ENCODE measurements at places on chromosomes 6 and 20.
A peak's percentile ranks its signal among the peaks of the same experiment; 100 is the strongest.

GRCh38 chr20:40741507-40742106 is 52.6 kb upstream of the MAFB start:
- DNase-seq: peak; percentile 15

- DNase-seq: no peak
These were observed 16.1 kb downstream of the UCKL1 start for GRCh38 chr20:63940071-63940471.

DNA sequence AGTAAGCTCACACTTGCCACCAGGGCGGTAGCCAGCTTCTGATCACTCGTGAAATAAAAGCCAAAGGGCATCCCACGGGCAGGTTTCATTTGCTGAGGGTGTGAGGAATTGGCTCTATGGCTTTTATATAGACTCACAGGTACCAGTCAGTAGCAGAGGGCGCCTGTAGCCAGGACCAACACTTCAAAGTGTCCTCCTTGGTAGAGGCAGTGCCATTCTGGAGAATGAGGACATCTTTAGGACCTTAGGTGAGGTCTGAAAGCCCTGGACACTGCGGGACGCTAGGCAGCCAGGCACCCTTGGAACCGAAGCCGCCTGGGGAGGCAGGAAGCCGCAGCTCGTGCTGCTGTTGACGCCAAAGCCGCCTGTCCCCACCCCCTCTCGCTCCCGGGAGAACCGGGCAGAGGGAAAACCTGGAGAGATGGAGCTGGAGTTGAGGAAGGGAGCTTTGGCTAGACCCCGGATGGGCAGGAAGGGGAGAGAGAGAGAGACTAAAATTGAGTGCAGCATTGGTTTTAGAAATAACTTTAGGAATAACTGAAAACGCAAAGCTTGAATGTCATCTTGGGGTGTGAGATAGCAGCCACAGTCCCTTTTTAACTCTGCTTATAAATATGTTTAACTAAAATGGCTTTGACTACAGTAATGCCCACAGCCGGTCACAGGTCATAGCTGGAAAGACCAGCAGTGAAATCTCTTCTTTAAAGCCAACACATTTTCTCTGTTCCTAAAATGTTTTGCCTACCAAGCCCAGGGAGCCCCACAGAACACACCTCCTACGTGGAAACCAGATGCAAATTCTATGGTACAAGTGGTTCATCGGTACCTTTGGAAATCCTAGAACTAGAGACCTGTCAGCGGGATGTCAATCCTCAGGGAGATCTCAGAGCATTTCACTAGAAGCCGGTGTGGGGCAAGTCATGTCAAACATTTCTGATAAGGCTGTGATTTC is 128.5 kb upstream of the CDYL start:
- DNase-seq: no peak

GRCh38 chr6:39706819-39707335 is 18.3 kb downstream of the KIF6 start:
- DNase-seq: no peak

- DNase-seq: no peak
These were observed 88.1 kb downstream of the ERMARD start for GRCh38 chr6:169839493-169839892.

- DNase-seq: no peak
These were observed 10.0 kb downstream of the TMEM74B start for GRCh38 chr20:1174787-1175186.

DNA sequence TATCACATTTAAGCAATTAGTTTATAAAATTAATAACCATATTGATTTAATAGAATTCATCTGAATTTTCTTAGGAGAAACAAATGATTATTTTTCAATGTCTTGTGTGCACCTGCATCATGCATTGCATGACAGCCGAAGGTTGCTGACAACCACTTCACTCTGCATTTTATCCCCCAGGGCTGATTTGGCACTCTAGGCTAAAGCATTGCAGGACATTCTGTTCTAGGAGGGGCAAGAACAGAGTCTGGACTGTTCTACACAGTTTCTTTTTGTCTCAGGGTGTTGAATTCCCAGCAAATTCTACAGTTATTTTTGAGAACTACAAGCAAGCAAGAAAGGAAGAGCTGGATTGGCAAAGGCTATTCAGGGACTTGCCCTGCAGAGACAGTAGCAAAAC is 570.4 kb upstream of the EYS start:
- no peak for DNase-seq

DNA sequence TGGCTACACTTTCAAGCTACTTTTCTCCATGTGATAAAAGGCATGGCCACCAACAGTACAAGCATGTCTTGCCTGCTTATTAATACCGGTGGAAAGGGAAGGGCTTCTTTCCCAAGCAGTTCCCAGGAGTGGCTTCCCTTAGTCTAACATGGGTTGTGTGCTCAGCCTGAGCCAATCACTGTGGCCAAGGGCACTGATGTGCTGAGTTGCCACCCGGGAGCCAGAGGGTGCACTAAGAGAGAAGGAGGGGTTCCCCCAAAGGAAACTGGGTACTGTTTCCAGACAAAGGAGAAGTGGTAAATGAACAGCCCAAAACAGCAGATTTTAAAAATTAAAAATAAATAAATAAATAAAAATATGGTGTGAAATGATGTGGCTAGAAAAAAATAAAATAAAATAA is 68.5 kb downstream of the BANF2 start:
- DNase-seq: no peak

DNA sequence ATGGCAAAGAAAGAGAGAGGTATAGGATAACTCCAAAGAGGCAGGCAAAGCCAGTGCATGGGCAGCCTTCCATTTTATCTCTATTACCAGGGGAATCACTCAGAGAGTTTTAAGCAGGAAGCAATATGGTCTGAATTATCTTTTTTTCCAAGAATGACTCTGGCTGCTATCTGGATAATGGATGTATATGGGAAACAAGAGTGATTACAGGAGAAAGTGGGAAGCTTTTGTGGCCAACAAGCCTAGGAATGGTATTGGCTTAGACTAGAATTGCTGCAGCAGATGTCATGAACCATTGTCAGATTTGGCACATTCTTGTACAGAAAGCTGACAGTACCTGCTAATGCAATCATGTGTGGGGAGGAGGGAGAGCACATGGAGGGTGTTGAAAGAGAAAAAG is 73.0 kb upstream of the BTBD3 start:
- DNase-seq: no peak

DNA sequence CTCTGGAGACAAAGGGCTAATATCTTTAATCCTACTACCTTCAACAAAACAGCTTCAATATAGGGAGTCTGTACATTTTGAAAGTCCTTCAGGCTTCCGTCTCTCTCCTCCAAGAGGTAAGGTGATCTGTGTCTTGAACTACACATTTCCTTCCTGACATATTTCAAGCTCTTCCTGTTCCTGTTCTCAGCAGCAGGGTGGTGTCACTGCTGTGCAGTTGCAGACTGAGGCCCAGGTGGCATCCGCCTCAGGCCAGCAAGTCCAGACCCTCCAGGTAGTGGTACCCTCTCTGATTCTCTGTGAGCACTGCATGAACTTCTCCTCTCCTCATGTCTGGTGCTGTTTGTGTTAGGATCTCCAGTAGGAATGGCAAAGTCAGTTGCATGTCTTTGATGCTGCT is 7.8 kb downstream of the NFYA start:
- no peak for DNase-seq

GRCh38 chr6:35170891-35171290 is 29.8 kb upstream of the TCP11 start:
- no peak for DNase-seq

DNA sequence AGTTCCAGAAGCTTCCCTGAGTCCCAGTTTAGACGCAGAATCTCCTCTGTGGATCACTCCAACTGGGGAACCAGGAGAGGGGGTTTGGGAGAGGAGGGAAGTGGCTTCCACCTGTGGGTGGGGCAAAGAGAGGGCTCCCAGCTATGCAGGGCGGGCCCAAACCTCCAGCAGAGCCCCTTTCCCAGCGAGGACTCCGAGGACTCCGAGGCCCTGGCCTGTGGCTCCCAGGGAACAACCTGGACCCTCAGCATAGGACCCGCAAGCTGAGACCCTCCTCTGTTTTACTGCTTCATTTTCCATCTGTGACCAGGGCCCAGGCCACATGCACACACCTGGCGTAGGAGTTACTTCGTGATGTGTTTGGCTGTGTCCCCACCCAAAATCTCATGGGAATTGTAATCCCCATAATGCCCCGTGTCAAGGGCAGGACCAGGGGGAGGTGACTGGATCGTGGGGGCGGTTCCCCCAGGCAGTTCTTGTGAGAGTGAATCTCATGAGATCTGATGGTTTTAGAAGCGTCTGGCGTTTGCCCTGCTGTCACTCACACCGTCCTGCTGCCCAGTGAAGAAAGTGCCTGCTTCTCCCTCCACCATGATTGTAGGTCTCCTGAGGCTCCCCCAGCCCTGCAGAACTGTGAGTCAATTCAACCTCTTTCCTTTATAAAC is 27.9 kb downstream of the NTSR1 start:
- DNase-seq: no peak

DNA sequence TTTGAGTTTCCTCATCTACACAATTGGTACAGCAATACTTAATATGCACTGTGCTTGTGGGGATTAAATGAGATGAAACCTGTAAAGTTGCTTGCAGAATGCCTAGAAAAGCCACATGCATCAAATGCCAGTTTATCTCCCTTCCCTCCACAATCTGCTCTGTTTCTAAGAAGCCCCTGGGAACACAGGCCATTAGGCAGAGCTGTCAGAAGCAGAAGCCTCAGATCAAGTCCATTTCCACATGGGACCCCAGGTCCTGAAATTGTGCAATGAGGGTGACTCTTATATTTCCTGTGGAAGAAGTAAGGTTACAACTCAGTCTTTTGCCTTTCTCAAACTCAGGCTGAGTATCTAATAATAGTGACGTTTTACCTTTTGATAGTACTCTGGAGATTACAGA is 737.4 kb downstream of the KIF16B start:
- no peak for DNase-seq

- DNase-seq: no peak
These were observed 122.2 kb downstream of the AFG1L start for GRCh38 chr6:108417027-108417426.

GRCh38 chr6:170174124-170174770 is 116.6 kb downstream of the DLL1 start:
- no peak for DNase-seq

- no peak for DNase-seq
These were observed 65.7 kb upstream of the TNFRSF21 start for GRCh38 chr6:47375426-47375825.

DNA sequence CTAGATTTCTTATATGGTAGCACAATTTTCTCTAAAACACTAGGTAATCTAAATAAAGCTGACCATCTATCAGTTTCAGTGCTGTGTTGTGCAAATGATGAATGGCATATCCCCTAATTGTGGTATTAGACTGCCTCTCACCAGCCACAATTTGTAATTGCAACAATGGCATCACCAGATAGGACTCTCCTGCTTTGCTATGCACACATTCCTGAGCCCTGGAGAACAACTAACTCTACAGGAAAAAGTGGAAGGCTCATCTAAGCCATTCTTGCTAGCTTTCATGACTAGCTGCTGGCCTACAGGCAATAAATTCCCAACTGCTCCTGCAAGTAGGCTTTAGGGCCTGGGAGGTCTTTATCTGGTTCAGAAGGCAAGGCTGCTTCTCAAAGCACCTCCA is 974.1 kb downstream of the EYS start:
- DNase-seq: no peak

- no peak for DNase-seq
These were observed 266.2 kb downstream of the UTRN start for GRCh38 chr6:144551339-144551738.
